Sigmoid colon (tissue), 7 donors: ENCODE measurements at places on chromosomes 12 and 14. TPM values are rescaled to one million over a fixed set of nuclear protein-coding genes. Genes with fewer than 3 reads are reported as not detected.

The ADCY4 gene
- 36.0 TPM for total RNA-seq

The TUBA1C gene
- 54.8 TPM for total RNA-seq

The SPATS2 gene
- 11.7 TPM for total RNA-seq

The CEBPE gene
- not detected for total RNA-seq
